ENCODE measurements at places on chromosomes 3 and 15.

- no peak for DNase-seq
These were observed 94.3 kb upstream of the MB21D2 start for GRCh38 chr3:193011958-193012357.

GRCh38 chr15:88011533-88011932, 245.0 kb downstream of the NTRK3 start:
- no peak for DNase-seq

DNA sequence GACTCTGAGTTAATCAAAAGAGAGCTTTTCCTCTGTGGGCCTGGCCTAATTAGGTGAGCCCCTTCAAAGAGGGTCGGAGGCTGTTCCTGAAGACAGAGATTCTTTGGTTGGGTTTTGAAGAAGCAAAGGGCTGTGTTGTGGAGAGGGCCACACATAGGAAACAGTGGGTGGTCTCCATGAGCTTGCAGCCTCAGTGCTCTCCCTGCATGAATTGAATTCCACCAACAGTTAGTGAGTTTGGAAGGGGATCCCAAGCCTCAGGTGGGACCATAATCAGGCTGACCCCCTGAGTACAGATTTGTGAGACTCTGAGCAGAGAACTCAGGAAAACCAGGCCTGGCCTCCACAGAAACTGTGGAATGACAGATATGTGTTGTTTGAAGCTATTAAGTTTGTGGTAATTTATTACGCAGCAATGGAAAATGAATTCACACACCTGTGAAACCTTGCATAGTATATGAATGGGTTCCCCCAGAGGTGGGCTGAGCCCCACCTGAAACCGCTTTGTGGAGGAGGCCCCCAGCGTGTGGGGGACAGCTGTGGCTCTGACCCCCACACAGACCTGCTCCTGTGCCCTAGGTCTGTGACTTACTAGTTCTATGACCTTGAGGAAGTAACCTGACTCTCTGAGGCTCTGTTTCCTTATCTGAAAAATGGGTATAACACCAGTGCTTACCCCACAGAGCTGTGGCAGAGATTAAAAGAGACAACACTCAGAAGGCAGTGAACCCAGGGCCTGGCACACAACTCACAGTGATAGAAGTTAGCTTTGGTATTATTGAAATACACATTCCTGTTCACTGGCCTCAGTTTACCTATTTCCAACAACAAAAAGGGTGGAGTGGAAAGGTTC, 431.3 kb downstream of the FOXP1 start:
- DNase-seq = no peak

DNA sequence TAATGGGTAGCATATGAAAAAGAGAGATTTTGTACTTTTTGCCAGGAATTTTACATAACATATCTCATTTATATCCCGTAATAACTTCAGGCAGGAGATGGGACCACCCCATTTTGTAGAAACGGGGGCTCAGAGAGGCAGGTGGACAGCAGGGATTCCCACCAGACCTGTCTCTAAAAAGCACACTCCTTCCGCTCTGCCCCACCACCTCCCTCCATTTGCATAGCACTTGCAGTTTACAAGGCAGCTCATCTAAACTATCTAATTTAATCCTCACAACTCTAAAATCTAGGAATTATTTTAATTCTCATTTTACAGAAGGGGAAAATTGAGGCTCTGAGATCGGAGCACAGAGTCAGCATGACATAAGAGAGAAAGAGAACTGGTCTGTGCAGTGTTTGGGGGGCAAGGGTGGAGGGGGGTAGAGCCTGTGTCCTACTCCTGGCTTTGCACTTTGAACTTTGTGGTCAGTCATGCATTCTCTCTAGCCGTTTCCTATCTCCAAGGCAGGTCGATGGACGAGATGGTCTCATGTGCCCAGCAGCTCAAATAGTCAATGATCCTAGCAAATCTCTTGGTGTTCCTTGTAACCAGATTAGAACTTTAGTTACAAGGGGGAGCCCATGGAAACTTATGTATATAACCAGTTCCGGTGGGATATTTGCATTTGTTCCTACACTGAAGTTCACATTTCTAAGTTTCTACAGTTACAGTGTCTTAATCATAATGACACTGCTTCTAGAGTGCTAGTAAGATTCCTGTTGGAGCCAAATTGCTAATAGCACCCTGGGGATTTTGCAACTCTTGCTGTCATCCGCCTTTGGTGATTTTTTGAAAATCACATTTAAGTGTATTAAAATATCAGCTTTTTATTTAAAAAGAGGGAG, 18.6 kb downstream of the CRYGS start:
- no peak for DNase-seq

All from cerebellar nuclear complex (tissue), 1 donor.